ENCODE measurements at places on chromosomes 7 and 10.

- DNase-seq: no peak
Measured at GRCh38 chr7:77714195-77714594, 17.9 kb downstream of the RSBN1L start.

DNA sequence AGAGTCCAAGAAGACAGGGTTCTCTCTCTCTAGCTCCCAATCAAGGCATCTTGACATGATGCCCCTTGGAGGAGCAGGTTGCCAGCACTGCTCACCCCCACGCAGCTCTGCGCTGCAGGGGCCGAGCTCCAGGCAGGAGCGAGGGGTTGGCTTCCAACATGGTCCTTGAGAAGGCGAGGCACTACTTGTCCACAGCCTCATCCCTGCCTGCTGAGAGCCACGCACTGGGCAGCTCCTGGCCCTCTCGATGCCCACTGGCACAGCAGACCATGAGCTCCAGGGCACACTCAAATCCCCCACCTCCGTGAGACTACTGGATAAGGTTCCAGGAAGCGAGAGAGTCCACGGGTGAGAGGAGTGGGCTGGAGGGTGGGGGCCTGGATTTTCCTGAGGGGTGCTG lies 31.1 kb downstream of the RAMP3 start:
- no peak for DNase-seq

GRCh38 chr10:71337219-71337701 lies 18.2 kb downstream of the SLC29A3 start:
- no peak for DNase-seq

GRCh38 chr10:110610308-110610774 lies 33.8 kb upstream of the RBM20 start:
- peak; percentile 72 for DNase-seq

DNA sequence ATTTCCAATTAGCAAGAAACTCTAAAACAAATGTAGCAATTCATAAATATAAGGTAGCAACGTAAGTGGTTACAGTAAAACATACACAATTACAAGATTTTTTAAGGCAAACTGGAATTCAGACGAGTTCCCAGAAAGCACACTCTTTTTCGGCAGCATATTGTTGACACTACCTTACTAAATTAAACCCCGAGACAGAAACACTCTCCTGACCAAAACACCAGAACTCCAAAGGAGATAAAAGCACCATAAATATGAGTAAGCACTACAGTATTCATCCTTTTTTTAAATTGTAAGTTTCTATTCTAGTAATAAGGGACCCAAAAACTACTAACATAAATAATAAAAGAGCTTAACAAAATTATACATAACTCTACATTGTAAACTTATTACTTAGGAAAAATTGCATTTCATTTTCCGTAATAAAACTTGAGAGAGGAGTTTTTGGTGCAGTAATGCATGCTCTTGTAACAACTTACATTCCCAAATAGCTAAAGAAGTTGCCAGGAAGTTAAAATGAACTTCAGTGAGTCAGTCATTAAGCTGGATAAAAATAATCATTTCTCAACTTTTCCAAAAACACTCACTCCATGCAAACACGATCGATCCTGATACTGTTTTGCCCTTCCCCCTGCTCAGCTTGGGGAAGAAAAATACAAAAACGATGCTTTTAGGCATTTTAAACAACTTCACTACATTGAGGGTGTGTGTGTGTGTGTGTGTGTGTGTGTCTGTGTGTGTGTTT lies 2.0 kb downstream of the PIP4K2A start:
- no peak for DNase-seq

All from iPS DF 6.9 (cell line).